Endothelial cell of umbilical vein (primary cell): ENCODE measurements at places on chromosomes 7 and 10. TPM values are rescaled to one million over a fixed set of nuclear protein-coding genes. Genes with fewer than 3 reads are reported as not detected.

The LRIT1 gene
- not detected in 2 replicates for total RNA-seq

The ELAPOR2 gene
- 43.8 and 63.5 TPM in 2 replicates for total RNA-seq

The HABP2 gene
- total RNA-seq = not detected in 2 replicates

The HGF gene
- total RNA-seq = 0.15 and 0.35 TPM in 2 replicates

The FAM25A gene
- total RNA-seq = not detected in 2 replicates

The SGPL1 gene
- total RNA-seq = 25.2 and 28.0 TPM in 2 replicates

The CYP2E1 gene
- total RNA-seq = not detected in 2 replicates
